ENCODE measurements at places on chromosomes 5 and 9.

DNA sequence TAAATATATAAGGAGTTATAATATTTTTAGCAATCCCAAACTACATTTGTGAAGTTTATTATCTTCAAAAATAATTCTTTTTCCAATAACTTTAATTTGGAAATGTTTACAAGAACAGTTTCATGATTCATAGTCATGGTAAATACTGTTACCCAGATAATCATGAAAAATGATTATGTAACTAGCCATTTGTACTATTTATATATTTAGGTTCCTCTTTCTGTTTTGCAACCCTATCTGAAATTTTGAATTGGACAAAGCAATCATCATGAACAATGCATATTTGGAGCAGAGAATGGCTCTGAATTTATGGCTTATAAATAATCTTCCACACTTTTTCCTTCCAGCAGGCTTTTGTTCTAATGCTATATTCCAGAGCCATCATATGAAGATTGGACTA lies 499.7 kb downstream of the SLCO4C1 start:
- DNase-seq: no peak

- no peak for DNase-seq
These were observed 49.1 kb downstream of the HOMER1 start for GRCh38 chr5:79464695-79465332.

DNA sequence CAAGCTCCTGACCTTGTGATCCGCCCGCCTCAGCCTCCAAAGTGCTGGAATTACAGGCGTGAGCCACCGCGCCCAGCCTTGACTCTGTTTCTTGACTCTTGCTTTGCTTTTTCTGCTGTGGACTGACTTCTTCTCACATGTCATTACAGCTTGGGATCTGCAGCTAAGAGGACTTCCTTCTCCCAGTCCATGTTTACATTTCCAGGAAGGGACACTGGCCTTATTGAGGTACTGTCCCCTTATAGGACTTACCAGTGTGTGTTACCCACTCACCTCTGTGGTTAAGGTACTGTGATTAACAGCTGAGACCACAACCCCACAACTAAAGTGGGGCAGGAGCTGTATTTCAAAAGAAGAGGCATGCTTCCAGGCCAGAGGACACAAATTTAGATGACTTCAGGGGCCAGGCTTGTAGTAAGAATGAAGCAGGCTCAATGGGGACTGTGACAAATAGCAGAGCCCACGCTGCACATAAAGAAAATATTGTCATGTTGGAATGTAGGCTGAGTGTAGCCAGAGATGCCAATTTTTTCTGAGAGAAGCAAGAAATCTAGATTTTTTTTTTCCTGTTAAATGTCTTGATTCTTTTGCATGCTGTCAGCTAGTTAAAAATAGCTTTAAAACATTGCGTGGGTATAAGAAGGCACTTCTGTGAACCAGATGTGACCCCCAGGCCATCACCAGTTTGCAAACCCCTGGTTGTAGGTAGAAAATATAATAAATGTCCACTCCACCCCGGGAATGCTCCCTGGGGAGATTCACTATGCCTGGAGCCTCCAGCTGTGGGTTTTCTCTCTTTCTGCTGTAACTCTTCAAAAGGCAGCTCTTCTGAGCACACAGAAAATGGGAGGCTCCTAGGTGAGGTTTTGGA lies 75.0 kb downstream of the PTPDC1 start:
- DNase-seq: no peak

GRCh38 chr5:113081091-113081839 lies 104.7 kb downstream of the DCP2 start:
- no peak for DNase-seq

- DNase-seq: no peak
These were observed 234.1 kb downstream of the ADAMTS6 start for GRCh38 chr5:65247594-65247993.

DNA sequence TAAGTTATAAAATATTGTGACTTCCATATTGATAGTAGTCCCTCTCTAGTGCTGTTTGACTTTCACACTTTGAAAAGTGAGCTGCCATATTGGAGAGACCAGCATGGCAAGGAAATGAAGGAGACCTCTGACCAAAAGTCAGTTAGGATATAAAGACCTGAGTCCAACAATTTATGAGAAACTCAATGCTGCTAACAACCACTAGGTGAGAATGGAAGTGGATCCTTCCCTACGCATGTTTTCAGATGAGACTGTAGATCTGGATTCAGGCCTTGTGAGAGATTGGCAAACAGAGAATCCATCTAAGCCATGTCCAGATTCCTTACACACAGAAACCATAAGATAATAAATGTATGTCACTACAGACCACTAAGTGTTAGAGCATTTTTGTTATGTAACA lies 81.6 kb downstream of the CTNND2 start:
- DNase-seq: no peak

DNA sequence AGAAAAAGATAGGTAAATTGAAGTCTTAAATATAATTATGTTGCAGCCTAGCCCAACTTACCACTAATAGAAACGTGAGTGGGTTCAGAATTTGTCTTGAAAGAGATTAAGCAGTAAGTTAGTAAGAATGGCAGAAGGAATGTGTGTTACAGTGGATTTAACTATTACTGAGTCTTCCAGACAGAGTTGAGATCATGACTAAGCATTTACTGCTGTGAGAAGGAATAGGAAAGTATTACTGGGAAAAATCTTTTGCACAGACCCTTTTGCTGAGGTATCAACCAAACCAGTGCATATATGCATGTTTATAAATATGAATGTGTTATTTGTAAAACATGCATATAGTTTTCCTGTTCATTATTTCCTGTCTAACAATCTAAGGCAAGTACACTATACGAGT lies 112.8 kb upstream of the EFNA5 start:
- DNase-seq: no peak

GRCh38 chr5:60852940-60853339 lies 8.9 kb upstream of the ELOVL7 start:
- no peak for DNase-seq

DNA sequence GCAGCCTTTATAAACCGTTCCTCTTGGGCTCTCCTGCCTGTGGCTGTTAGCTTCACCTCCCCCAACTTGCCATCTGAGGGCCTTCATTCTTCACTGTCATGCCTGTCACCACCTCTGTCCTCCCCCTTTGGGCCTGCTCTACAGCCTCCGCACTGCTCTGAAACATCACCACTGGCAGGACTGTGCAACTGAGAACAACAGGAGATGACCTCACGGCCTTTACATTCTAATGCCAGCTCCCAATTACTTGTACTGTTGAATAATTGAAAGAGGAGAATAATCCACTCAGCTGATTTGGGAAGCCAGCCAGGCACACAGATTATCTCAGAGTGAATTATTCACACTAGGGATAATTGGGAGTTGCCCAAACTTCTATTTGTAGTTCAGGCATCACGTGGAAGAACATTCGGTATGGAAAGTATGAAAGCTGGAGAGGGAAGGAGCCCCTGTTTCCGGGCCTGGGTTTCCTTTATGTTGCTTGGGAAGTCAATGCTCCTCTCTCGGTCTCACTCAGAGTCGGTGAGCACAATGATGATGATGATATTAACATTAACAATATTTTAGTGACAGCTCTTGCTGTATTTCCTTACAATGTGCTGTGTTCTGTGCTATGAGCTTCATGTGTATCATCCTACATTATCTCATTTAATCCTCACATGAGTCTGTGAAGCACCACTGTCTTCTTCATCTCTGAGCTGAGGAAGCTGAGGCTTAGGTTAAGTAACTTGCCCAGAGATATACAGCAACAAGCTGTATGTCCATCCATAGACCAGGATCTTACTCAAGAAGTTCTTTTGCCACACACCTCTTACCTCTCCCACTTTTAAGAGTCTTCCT lies 99.3 kb upstream of the LRRTM2 start:
- no peak for DNase-seq

DNA sequence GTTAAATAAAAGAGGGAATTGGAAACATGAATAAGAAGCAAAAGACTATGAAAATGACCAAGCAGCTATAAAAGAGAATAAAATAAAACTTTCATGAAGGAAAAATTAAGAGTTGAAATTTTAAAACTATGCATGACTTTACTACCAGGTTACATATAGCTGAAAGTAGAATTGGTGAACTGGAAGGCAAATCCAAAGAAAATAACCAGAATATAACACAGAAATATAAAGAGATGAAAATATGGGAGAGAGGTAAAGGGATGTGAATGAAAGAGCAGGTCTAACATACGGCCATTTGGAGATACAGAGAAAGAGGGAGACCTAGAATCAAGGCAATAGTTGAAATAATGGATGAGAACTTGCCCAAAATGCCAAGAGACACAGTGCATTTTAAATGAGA lies 42.9 kb upstream of the TDRD7 start:
- no peak for DNase-seq

DNA sequence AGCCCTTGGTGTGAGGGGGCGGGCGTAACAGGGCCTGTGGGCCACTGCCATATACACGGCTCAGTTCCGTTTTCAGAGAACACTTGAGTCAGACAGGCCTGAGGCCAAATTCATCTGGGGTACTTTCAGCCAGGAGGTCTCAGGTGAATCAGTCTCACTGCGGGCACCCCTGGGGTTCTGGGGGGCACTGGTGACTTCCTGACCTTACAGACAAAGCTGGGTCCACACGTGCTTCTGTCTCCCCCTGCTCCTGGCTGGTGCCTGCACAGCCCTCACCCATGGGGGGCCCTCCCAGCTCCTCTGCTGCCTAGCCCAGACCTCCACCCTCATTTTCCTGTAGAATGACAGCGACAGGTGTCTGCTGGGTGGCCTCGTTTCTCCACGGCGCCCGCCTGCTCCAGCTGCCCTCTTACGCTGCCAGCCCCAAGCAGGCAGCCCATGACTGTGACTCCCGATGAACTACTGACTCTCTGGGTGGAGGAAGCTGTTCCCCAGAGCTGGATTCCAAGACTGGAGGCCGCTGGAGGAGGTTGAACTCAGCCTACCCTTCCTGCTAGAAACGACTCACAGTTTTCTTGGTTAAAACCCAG lies 374.1 kb upstream of the IRX4 start:
- no peak for DNase-seq

GRCh38 chr5:56913766-56914165 lies 4.4 kb downstream of the SETD9 start:
- DNase-seq: no peak

- DNase-seq: no peak
These were observed 51.2 kb upstream of the TNFAIP8 start for GRCh38 chr5:119304439-119305211.

DNA sequence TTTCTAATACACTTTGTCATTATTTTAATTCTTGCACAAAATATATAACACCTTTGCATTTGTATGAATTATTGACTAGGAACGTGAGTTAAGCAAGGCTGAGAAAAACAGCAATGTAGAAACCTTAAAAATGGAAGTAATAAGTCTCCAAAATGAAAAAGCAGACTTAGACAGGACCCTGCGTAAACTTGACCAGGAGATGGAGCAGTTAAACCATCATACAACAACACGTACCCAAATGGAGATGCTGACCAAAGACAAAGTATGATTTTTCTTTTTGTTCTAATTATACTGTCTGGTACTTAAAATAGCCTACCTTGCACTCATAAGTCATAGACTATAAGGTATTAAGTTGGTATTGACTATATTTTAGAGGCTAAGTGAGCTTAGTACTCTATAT lies 34.4 kb downstream of the RAD50 start:
- DNase-seq: no peak

GRCh38 chr5:180605554-180606214 lies 14.4 kb upstream of the SCGB3A1 start:
- DNase-seq: peak; percentile 57

GRCh38 chr9:86141843-86142242 lies 42.5 kb upstream of the GOLM1 start:
- DNase-seq: no peak

GRCh38 chr9:38031594-38031993 lies 37.4 kb downstream of the SHB start:
- DNase-seq: no peak

All from stimulated activated CD4-positive, alpha-beta T cell treated with anti-CD3 and anti-CD28 coated beads, TNF-alpha, amount 100 ng/mL, for 48 hours (primary cell).